ENCODE measurements at places on chromosomes 7 and 10.

GRCh38 chr10:72126184-72126871 is 38.0 kb upstream of the SPOCK2 start:
- no peak for DNase-seq

- no peak for DNase-seq
Measured at GRCh38 chr10:75048669-75049098, 62.8 kb upstream of the SAMD8 start.

DNA sequence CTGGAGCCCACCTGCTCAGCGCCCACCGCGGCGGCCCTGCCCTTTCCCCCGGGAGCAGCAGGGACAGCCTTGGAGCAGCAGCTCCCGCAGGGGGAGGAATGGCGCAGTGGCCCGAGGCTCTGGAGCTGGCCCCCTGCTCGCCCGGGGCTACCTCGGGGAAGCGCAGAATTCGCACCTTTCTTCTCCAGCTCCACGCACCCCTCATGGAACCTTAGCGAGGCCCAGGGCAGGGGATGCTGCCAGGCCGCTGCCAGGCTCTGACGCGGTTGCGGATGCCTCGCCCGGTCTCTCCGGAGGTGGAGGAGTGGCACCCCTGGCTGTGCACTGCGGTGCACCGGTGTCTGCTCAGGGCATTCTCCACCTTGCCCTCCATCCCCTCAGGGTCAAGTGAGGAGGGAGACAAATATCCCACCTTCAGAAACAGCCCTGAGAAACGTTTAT is 84.9 kb upstream of the MKI67 start:
- DNase-seq = no peak

DNA sequence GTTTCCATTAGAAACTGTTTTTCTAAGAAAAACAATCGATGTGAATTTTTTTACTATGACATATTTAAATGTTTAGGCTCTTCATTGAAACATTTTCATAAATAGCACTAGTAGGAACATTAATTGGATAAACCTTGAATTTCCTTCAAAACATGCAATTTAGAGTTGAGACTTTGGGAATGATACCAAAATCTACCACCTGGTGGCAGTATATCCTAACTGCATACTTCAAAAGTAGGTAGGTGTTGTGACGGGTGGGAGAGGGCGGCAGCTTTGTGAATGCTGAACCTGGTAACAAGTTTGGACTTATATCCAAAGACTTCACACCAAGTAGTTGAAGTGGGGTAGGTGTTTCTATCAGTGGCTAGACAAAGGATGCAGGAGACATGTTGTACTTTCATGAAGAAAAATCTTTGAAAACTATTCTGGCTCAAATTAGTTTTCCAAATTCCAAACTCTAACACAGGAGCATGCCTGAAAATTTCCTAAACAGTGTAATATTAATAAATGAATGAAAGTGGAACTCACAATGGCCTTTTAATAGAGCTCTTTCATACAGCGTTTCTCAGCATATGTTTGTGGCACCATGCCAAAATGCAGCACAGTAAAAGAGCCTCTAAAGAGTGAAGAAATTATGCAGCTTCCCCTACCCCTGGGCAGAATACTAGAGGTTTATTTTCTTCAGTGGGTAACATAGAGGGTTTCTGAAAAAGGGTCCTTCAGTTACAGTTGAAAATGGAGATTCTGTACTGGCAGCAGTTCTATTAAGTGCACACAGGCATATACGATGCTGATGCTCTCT is 201.0 kb upstream of the TPK1 start:
- DNase-seq = no peak

DNA sequence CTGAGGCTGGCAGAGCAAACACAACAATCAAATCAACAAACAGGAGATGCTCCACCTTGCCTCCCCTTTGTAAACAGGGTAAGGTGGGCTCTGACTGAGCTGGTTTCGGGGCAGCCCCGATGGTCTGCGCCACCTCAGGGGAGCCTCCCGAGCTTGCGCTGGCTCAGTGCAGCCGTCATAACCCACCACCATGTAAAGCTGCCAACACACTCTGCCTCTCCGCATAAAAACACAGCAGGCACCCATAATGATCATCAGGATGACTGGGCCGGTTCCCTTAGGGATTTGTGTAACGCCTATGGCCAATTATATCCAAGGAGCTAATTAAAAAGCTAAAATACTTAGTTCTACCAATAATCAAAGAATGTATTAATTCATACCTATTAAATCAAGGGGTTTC is 124.5 kb downstream of the PRPF18 start:
- DNase-seq = no peak

DNA sequence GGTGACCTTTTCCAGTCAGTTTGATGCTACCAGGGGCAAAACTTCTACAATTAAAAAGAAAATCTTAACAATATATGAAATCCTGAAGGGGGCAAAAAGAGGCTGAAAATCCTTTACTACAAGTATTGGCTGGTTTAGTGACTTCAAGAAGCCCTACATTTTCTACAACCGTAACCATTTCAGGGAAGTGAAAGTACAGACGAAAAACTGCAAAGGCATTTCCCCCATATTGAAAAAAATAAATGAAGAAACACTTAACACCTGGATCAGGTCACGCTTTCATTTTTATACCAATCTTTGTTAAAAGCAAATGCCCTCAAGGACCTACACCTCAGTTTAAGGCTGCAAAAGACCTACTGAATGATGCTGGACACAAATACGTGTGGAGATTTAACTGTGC is 38.6 kb downstream of the IL6 start:
- DNase-seq = no peak

DNA sequence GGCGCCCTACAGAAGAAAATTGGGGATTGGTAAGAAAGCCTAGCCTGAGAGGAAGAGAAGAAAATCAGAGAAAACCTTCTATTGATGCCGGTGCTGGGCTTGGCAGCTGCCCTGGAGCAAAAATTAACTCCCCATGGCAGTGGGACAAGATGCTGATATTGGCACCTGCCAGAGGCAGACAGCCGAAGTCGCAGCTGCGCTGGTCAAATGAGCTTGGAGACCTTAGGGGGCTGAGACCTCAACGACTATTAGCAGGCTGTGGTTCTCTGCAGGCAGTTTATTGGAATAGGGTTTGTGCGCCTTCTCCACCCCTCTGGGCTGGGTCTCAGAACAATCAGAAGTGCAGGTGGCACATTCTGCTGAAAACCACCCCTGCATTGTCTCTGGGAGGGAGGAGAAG is 213.7 kb downstream of the GFRA1 start:
- no peak for DNase-seq

- DNase-seq = no peak
Measured at GRCh38 chr10:104300002-104300735, 31.2 kb downstream of the GSTO2 start.

DNA sequence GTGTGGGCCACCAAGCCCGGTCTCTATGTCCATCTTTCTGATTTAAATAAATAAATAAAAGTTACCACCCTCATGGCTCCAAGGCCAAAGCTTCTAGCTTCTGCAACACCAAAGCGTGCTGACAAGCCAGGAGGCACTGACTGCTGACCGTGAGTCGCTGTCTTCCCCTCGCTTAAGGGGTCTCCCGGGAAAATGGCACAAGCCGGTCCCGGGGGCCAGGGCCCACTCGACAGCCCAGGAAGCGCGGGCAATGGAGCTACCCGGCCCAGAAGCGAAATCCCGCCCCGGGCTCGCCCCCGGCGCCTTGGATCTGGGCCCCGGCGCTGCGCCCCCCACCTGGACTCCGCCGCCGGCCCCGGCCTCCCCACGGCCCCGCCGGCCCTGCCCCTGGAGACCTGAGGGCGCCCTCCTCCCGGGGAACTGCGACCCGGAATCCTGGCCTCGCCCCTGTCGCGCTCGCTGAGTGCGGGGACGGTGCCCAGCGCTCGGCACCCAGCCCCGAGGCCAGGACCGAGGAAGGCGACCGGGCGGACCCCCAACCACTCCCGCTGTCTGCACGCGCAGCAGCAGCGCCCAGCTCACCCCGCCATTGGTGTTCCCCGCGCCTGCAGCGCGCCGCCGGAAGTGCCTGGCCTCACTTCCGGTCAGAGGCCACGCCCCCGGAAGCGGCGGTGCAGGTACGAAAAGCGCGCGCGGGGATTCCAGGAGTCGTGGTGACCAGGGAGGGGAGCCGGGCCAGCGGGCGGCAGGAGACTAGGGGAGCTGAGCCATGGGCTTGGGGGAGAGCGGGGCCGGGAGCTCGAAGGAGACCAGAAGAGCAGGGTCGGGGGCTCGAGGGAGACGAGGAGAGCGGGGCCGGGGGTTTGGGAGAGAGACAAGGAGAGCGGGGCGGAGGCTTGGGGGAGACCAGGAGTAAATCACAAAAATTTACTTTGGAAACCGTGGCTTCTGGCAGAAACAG is at the start of the genes MRM2 and NUDT1:
MRM2 (minus strand) TSS at position 626 of the 961 bp plus-strand sequence; CDS start at position 590, 36 bp downstream.
NUDT1 (plus strand) TSS at position 647 of the 961 bp plus-strand sequence. CDS start 2,349 bp downstream, outside the sequence.
- DNase-seq = peak; percentile 50

- no peak for DNase-seq
Measured at GRCh38 chr7:72805526-72806494, 22.2 kb downstream of the TYW1B start.

- no peak for DNase-seq
Measured at GRCh38 chr10:3525832-3526449, 259.1 kb downstream of the KLF6 start.

GRCh38 chr10:120988751-120989150 is 137.6 kb downstream of the WDR11 start:
- DNase-seq = no peak

DNA sequence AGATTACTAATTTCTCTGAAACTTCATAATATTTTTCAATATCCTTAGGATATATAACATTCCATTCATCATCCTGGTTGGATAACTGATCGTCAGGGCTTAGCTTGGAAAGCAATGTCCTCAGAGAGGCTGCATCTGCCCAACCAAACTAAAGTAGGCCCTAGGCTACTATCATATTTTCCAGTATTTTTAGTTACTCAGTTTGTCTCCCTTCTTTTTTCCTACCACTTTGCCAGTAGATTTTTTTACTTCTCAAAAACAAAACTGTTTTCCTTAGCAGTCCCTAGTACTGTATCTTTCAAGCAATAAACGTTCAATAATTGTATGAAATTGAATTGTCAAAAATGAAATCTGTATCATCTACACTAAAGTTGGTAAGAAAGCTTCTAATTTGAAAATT is 452.0 kb downstream of the TFEC start:
- DNase-seq = no peak

GRCh38 chr10:117723343-117723742 is 180.8 kb downstream of the EMX2 start:
- DNase-seq = no peak

- DNase-seq = no peak
Measured at GRCh38 chr7:122628651-122629411, 70.1 kb downstream of the RNF133 start.

DNA sequence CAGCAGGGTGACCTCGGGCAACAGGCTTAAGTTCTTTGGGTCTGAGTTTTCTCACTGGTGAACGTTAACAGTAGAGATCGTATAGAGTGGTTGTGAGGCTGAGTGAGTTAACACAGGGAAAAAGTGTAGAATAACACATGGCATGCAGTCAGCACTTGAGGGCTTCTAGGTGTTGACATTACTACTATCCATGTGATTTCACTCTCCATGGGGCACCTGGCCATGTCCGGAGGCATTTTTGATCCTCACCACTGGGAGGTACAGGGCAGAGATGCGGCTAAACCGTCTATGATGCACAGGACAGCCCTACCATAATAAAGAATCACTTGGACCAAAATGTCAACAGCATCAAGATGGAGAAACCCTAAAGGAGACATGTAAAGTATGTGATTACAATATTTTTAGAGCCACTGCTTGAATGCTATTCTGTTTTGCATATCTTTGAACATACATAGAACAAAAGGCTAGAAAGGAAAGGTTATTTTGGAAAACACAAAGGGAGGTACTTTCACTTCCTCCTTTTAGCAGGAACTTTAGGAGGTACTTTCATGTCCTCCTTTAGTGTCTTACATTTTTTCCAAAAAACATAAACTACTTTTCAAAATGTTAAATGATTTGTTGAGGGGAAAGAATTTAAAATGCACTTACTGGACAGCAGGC is 44.3 kb downstream of the NOD1 start:
- no peak for DNase-seq

- no peak for DNase-seq
Measured at GRCh38 chr10:124000792-124001201, 92.6 kb downstream of the CHST15 start.

DNA sequence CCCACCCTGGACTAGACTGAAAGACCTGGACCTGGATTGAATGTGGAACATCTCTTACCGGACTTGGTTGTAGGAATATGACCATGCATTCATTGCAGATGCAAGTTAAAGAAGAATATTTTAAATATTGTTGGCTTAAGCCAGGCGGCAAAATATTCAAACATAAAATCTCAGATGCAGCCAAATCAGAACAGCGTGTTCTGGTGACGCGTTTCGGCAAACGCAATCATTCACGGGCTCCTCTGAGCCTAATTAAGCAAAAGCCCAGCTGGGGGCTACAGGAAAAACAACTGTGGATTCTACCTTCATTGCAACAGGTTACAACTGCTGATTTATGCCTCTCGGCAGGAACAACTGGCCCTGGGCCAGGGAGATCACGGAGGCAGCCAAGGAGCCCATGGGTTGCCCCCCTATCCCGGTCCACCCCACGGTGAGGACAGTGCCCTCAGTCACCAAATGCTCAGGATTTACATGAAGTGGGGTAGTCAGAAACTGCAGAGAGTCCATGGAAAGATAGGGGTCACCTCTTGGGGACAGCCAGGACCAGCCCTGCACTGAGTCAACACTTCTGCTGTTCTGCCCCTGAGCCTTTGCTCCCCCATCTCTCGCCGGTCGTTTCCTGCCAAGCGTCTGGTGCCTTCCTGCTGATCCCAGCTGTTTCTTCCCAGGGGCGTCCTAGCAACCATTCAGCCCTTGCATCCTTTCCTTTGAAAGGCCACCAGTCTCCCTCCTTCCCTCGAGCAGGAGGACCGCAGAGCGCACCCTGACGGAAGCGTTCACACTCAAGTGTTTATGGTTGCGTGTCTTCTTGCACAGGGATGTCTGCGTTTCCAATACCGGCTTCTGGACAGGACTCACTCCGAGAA is 64.4 kb upstream of the SFMBT2 start:
- no peak for DNase-seq

Data from stimulated activated CD8-positive, alpha-beta memory T cell treated with anti-CD3 and anti-CD28 coated beads, Interleukin-2, amount 100 ng/mL, for 1 hour (primary cell).